ENCODE measurements at places on chromosomes 11 and 22.

GRCh38 chr11:129319751-129320150 is 55.9 kb upstream of the BARX2 start:
- DNase-seq, result no peak

DNA sequence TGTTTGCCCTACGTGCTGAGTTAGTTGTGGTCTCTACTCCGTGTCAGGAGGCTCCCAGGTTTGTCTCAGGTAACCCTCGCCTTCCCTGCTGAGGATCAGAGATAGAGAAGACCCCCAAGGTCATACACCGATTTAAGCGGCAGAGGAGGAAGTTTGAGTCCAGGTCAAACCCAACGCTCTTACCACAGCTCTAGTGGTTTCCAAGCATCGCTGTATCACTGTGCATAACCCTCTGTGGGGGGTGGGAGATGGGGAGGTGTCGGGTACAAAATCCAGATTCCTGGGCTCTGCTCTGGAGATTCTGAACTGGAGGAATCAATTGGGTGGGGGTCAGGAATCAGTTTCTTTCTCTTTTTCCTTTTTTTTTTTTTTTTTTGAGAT is 627 bp downstream of the DNAJC4 start:
- DNase-seq, result no peak

DNA sequence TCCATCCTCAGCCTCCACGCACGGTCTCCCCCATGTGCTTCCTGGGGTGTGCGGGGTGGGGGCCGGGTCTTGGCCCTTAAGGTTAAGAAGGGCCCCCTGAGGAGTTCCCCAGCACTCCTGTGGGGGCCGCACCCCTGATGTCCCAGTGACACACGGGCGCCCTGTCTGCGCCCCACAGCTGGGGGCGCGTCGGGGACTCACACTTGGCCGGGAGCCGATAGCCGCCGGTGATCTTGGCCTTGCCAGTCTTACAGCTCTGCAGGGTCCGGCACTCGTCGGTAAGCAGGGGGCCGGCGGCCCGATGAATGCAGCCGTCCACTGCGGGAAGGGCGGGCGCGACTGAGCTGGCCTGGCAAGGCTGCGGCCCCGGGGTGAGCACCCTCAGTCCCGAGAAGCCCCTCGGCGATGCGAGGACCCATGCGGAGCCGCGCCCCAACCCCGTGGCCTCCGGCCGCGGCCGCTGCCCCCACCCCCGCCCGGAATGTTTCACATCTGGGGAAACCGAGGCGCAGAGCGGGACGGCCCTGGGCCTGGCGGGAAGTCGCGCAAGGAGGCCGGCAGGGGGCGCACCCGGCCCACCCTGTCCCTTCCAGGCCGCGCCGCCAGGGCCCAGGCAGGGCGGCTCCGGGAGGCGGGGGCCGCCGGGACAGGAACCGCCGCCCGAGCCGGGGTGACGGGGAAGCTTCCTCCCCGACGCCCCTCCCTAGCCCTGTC is 13.9 kb downstream of the OTUB1 start:
- peak; percentile 53 for DNase-seq

DNA sequence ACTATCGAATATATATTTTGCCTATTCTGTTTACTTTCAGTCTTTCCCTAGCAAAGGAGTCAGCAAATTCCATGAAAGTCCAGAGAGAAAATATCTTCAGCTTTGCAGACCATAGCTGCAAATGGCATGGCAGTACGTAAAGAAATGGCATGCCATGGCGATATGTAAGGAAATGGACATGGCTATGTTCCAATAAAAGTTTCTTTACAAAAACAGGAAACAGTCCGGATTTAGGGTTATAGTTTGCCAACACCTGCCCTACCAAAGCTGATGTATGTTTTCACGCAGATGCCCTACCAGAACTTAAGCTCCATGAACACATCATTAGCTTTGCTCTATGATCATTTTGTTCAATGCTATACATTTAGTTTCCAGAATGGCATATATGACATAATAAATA is 19.5 kb downstream of the KIAA0930 start:
- no peak for DNase-seq

GRCh38 chr22:28341001-28341400 is 338.6 kb downstream of the TTC28 start:
- no peak for DNase-seq

- DNase-seq, result no peak
These were observed 99.2 kb downstream of the NAT10 start for GRCh38 chr11:34204396-34205279.

- DNase-seq, result no peak
These were observed 15.7 kb upstream of the MYO18B start for GRCh38 chr22:25726241-25726640.

GRCh38 chr11:729492-730074 is 17.7 kb upstream of the TALDO1 start:
- DNase-seq, result no peak

- DNase-seq, result no peak
These were observed 15.4 kb downstream of the MS4A13 start for GRCh38 chr11:60530454-60531100.

GRCh38 chr22:16834971-16835370 is 9.8 kb upstream of the XKR3 start:
- no peak for DNase-seq

DNA sequence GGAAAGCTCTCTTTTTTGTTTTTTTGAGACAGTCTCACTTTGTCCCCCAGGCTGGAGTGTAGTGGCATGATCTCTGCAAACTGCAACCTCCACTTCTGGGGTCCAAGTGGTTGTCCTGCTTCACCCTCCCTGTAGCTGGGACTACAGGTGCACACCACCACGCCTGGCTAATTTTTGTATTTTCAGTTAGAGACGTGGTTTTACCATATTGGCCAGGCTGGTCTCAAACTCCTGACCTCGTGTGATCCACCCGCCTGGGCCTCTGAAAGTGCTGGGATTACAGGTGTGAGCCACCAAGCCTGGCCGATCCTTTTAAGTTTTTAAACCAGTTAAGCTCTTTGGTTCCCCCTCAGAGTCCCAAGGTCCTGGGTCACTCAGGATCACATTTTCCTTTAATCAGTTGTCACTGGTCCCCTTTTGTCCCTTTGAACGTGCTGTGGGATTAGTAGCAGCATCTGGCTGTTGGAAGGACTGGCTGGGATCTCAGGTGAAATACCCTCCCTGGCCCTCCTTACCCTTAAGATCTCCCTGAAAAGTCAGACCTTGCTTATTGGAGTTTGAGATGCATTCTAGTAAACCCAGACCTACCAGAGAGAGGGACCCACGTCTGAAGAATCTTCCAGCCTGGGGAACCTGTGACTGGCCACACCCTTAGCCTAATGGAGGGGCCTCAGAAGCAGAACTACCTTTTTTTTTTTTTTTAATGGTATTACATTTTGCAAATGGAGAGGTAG is 8.1 kb downstream of the MALAT1 start:
- DNase-seq, result no peak

DNA sequence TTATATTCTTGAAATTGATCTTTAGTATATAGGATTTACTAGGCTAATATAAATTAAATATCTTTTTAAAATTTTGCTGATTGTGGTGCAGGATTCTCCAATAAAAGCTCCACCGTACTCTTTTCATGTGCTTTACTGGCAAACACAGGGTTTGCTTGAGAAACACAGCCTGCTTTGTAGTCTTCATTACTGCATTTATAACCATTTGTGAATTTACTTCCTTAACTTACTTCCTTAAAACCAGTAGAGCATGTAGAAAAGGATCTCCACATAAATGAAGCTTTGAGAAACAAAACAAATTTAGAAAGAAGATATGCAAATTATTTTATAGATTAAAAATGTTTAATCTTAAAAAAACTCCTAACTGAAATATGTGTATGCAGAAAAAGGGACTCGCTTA is 28.8 kb downstream of the SWAP70 start:
- DNase-seq, result no peak

GRCh38 chr11:102312667-102313066 is 4.6 kb upstream of the BIRC3 start:
- no peak for DNase-seq

DNA sequence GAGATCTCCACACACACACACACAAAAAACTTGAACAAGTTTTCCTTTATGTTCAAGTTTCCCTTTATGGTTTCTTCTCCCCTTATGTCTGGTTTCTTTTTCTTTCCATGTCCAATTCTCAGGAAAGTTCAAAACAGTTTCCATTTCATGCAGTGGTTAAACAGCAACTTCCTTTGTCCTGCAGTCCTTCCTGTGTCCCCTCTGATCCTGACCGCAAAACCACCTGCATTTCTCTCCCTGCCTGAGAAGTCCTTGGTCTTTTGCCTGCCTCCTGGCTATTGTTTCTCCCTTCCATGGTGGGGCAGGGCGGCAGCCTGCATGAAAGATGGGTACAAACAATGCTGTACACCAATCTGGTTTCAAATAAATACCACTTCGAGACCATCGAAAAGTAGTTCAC is 58.3 kb upstream of the SORL1 start:
- no peak for DNase-seq

DNA sequence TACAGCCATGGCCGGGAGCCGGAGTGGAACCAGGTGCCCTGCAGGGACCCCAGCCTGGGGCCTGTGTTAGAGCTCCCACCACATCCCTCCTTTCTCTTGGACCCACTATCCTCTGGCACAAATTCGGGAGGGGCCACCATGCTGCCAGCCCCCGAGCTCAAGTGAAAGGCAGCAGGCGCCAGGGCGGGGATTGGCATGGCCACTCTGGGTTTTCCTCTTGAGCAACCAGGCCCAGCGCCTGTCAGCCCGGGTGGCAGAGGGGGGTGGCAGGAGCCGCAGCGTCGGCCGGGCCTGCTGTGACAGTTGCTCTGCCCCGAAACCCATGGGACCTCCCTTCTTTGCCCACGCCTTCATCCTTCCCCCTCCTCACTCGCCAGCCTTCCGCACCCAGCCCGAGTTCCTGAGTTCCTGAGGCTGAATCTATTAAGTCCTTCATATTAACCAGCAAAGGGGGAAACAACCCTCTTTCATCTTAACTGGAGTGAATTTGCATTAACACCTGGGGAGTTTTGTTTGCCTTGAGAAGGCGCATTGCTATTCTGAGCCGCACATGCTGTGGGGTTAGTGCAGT is 16.8 kb upstream of the CABP7 start:
- DNase-seq, result no peak

GRCh38 chr11:86491027-86491426 is 116.3 kb downstream of the CCDC81 start:
- no peak for DNase-seq

- DNase-seq, result no peak
These were observed 483 bp upstream of the ABTB2 start for GRCh38 chr11:34358258-34358727.

GRCh38 chr22:47610764-47611163 is 848.3 kb downstream of the TBC1D22A start:
- DNase-seq, result no peak

DNA sequence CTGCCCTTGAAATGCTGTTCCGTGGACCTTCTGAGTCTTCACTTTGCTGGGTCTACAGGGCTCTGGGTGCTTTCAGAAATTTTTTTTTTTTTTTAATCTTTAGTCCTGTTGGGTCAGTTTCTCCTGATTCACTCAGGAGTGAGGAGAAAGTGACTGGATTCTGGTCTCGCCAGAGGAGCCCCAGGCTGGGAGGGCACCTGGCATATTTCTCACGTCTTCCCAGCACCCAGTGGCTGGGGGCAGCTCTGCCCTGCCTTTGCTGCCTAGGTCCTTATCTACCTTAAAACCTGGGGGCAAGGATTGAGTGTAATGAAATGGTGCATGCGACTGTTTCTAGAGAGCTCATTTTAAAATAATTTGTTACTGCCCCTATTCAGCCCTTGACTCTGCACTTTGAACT is 23.3 kb downstream of the SAMM50 start:
- DNase-seq, result no peak

DNA sequence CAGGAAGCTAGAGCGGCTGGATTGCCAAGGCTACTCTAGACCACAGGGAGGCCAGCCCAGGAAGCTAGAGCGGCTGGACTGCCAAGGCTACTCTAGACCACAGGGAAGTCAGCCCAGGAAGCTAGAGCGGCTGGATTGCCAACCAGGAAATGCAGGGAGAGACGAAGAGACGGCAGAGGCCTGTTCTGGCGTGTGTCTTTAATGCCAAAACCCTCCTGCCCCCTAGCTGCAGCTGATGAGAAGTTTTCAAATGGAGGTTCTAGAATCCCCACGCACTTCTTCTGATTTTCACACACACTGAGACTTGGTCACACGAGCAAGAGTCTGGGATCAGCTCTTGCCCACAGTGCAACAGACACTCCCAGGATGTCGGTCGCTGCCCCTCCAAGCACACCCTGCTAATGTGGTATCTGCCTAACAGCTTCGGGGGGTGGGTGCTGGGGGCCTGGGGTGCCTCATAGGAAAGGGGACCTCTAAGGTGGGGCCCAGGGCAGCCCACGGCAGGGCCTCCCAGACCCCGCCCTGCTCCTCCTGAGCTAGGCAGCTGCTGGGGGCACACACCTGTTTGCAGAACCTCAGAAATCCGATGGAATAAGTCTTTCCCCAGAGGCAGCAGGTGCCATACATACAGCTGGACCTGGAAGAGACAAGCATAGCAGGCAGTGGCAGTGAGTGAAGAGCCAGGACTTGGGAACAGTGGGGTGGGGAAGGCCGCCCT is 28.5 kb downstream of the MAFF start:
- DNase-seq, result peak; percentile 51

GRCh38 chr11:13717331-13717730 is 48.9 kb downstream of the FAR1 start:
- no peak for DNase-seq

GRCh38 chr22:40247976-40248375 is 70.3 kb downstream of the TNRC6B start:
- peak; percentile 85 for DNase-seq

GRCh38 chr11:7982582-7983119 is 4.5 kb upstream of the EIF3F start:
- DNase-seq, result no peak

DNA sequence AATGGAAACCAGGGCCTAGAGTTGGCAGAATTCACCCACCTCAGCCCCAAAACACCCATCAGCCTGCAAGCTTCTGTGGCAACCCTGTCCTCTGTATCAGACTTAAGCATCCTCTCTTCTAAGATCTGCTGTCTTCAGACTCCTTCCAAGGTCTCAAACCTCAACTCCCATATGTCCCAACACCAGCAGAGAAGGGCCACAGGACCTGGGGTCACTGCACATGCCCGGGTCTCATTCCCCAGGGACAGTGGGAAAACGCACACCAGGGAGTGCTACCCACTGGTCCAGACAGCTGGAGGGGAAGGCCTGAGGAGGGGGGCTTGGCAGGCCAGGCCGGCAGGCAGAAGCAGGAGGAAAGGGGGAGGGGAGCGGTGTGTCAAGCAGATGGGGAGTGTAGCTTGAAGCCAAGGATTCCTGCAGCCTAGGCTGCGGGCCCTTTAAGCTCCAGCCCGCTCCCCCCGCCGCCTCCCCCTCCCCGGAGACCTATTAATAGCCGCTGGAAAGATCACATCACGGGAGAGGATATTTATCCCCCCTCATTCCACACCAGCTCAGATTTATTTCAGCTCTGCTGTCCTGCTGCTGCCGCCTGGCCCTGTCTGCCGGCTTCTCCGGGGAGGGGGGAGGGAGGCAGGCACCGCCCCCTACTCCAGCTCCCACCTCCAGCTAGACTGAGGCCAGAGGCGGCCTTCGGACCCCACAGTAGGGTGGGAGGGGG is 16.7 kb downstream of the BCL9L start:
- no peak for DNase-seq

- DNase-seq, result no peak
These were observed 1.8 kb upstream of the PGA3 start for GRCh38 chr11:61201476-61201875.

GRCh38 chr22:26045051-26045450 is 124.2 kb upstream of the SEZ6L start:
- DNase-seq, result no peak
